GM19239 (cell line): ENCODE measurements at places on chromosomes 7 and 10.

GRCh38 chr10:25493122-25493893 is 318.5 kb downstream of the GPR158 start:
- DNase-seq: no peak

DNA sequence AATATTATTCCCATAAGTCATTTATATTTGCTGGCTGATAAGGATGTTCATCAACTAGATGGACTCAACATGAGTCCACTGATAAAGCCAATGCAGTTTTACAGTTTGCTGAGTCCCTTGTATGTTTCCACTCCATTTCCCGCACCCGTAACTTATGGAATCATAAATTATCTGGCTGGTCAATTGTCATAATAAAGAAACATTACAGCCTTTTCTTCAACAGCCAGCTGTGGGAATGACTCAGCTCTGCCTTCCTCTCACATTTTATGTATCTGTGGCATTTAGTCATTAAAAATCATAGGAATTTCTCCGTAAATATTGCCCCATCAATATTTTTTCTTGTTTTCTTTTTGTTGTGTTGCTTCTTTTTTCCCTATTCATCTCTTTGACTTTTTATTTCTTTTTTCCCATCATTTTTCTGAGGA is 22.3 kb upstream of the TMEM26 start:
- DNase-seq: no peak

DNA sequence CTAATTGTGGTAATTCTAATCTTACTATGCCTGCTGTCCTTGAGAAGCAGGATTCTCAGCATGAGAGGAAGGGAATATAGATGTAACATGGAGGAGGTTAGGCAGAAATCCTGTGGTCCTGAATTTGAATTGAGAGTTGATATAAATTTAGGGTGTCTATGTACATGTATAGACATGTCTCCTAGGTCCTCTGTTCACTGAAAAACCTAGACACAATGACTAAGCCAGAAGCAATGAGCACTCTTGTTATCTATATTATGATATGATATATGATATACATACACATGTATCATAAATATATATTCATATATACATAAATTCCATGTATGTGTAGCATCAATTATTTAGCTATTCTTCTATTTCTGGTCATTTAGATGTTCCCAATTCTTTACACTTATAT is 173.3 kb upstream of the MKLN1 start:
- DNase-seq: no peak

DNA sequence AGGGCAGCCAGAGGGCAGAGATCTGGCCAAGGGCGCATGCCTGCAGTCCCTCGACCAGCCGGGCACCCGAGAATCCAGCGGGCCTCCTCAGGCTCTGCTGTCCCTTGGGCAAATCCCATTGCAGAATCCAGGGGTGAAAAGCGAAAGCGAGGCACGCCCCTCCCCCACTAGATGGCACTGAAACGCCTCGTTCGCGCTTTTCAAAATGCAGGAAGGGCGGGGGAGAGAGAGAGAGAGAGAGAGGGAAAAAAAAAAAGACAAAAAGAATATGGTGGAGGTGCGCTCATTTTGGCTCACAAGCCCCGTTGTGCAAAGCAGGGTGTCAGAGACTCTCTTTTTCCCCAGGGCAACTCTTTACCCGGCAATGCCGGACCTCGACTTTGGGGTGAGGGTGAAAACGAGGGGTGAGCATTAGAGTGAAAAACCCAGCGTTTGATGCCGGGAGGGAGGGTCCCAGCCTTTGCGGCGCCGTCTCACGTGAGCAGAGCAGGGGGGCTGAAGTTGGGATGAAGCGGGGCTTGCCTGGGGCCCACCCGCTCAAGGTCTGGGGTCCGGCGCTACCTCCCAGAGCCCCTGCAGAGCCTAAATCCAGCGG is 2.5 kb upstream of the TMEM178B start:
- DNase-seq: no peak

DNA sequence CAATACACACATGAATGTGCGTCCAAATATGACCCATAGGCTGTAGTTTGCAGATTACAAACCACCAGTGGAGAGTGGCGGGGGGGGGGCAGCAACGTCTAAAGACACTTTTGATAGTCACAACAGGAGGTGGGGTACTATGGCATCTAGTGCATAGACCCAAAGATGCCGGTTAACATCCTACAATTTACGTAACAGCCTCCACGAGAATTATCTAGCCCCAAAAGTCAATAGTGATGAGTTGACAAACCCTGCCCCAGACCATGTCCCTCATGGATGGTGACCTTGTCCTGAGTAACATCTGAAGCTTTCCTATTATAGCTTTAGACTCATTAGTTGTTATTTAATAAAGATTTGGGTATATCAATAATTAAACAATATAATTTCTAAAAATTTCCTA is 31.6 kb downstream of the USP6NL start:
- DNase-seq: no peak

DNA sequence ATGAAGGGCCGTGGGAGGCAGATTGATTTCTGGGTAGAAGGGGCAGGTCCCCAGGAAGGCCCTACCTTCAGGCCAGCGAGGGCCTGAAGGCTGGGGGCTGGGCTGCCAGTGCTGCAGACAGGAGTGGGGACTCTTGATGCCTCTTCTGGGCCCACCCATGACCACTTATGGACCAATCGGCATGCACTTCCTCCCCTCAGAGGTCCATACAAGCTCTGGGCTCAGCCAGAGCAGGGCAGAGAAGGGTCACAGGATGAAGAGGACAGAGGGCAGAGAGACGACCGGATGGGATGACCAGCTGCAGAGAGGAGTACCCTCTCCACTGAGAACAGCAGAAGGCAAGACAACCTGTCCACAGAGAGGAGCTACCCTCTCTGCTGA is 120.1 kb downstream of the DYNC2I1 start:
- peak; percentile 37 for DNase-seq

- DNase-seq: no peak
Measured at GRCh38 chr10:18753312-18753895, 94.2 kb downstream of the ARL5B start.
